ENCODE measurements at places on chromosomes 12 and 14. TPM values are rescaled to one million over a fixed set of nuclear protein-coding genes. Genes with fewer than 3 reads are reported as not detected.
A peak's percentile ranks its signal among the peaks of the same experiment; 100 is the strongest.

Gene PPP1R1A
- not detected for total RNA-seq

Gene NANOG
- total RNA-seq = not detected

DNA sequence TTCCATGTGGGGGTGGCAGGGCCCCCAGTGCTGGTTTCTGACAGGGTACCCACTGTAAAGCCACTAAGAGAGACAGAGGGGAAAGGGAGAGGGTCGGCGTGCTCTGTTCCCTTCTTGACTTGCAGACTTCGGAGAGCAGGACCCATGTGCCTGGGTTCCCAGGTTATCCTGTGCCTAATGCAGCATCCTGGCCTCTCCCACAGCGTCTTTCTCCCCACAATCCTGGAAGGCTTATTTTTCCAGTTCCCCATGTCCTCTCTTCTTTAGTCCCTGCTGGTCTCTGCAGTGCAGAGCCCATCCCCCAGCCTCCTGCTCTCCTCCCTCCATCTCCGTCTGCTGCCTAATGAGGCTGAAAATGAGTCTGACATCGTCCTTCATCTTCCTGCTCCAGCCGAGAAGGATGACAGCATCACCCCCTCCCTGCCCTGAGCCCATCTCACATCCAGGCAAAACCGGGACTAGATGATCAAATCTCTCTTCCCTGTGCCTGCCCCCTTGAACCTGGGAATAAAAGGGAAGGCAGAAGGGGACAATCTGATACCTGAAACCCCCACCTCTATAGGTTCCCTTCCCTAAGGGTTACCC lies 15.1 kb downstream of the CALCOCO1 start:
- no peaks in the 10 kb centered on the region for H3K4me1 ChIP-seq
- 0 out of 2 replicates have a peak, but pooled peaks cover 3% of the 10 kb centered on the region for H3K27me3 ChIP-seq
- DNase-seq = no peak
- no peak overlapping the region for H3K27ac ChIP-seq

DNA sequence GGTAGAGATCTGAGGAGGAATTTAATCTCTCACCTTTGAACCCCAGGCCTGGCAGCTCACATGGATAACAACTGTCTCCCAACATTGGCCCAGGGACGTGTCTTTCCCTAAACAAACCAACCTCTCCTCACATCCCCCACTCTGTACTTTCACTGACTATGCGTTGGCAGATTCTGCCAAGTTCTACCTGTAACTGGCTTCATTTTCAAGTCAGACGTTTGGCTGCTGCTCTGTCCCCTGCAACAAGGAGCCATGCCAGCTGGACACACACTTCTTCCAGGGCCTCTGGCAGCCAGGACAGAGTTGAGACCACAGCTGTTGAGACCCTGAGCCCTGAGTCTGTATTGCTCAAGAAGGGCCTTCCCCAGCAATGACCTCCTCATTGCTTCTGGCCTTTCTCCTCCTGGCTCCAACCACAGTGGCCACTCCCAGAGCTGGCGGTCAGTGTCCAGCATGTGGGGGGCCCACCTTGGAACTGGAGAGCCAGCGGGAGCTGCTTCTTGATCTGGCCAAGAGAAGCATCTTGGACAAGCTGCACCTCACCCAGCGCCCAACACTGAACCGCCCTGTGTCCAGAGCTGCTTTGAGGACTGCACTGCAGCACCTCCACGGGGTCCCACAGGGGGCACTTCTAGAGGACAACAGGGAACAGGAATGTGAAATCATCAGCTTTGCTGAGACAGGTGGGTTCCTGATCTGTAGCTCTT lies at the start of gene INHBC:
Gene INHBC, plus strand, starts transcription at position 268 of the 707 bp plus-strand sequence. Its CDS starts 103 bp downstream, at position 371.
- no peaks in the 10 kb centered on the region for H3K36me3 ChIP-seq
- no peaks in the 10 kb centered on the region for H3K27me3 ChIP-seq
- H3K4me3 ChIP-seq = no peak within 1 kb of the TSS
- H3K4me1 ChIP-seq = peaks cover 10% of the 10 kb centered on the region

- no peak overlapping the region for H3K27ac ChIP-seq
- peaks cover 97% of the 10 kb centered on the region for H3K27me3 ChIP-seq
- no peak for DNase-seq
- no peaks in the 10 kb centered on the region for H3K36me3 ChIP-seq
Observed at GRCh38 chr12:106583242-106584103, 669 bp downstream of the RFX4 start.

DNA sequence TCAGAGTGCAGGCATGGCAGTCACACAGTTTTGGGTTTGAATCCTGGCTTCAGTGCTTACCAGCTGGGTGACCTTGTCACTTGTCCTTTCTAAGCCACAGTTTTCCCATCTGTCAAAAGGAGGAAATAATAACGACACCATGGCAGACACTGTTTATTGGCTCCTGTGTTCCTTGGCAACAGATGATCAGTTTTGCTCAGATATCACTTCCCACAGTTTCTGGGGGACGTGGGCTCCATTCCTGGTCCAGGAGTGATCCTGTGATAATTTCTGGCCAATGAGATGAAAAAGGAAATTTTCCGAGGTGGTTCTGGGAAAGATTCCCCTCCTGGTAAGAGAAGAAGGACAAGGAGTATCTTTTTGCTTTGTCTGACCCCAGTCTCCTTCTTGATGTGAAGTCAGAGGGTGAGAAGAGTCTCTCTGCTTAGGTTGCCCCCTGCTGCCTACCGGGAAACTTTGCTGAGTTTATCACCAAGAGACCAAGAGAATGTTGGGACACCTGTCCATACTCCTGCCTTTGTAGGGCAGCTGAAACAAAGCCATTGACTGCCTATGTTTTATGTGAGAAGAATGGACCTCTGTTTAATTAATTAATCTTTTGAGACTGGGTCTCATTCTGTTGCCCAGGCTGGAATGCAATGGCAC lies 178.9 kb upstream of the NRXN3 start:
- H3K4me1 ChIP-seq = no peaks in the 10 kb centered on the region
- no peak for DNase-seq
- H3K27ac ChIP-seq = no peak overlapping the region

- H3K27me3 ChIP-seq = no peaks in the 10 kb centered on the region
- no peak overlapping the region for H3K4me3 ChIP-seq
- DNase-seq = peak; percentile 46
- no peaks in the 10 kb centered on the region for H3K4me1 ChIP-seq
- H3K27ac ChIP-seq = no peak overlapping the region
- no peaks in the 10 kb centered on the region for H3K36me3 ChIP-seq
Observed at GRCh38 chr12:118850244-118850825, 131.0 kb upstream of the SRRM4 start.

- peak overlapping the region; percentile 8 for H3K4me3 ChIP-seq
- peaks cover 55% of the 10 kb centered on the region for H3K4me1 ChIP-seq
Observed at GRCh38 chr14:99752486-99753121, 40.6 kb upstream of the EML1 start.

DNA sequence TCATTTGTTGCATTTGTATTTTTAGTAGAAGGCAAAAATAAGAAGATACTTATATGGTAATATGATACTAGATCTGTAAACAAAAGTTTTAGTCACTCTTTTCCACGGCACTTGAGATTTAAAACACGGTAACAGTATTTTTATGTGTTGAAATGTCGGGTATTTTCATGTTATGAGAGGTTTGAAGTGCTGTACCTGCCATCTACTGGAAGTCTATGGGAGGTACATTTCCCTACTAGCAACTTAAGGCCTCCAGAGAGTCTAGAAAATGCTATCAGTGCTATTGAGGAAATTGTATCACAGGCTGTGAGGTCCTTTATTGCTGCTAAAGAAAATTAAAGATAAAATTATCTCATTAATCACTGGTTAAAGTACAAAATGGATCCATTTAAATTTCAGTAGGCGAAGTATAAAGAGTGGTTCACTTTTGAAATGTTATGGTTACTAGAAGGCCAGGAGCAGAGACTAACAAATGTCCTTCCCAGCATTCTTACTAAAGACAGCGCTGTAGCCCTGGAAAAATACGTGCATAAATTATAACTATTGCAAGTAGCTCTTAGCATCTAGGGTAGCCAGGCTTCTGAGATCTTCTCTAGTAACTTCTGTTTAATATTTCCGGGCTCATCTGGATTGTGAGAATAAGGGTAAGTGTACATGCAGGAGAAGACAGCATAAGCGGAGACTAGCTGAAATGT lies 77.6 kb upstream of the PRKD1 start:
- H3K27ac ChIP-seq = no peak overlapping the region
- H3K4me3 ChIP-seq = no peak overlapping the region
- no peaks in the 10 kb centered on the region for H3K36me3 ChIP-seq
- 0 out of 2 replicates have a peak, but pooled peaks cover 4% of the 10 kb centered on the region for H3K4me1 ChIP-seq
- peaks cover 6% of the 10 kb centered on the region for H3K27me3 ChIP-seq

- no peak for DNase-seq
- H3K36me3 ChIP-seq = no peaks in the 10 kb centered on the region
- H3K27me3 ChIP-seq = no peaks in the 10 kb centered on the region
- H3K27ac ChIP-seq = no peak overlapping the region
Observed at GRCh38 chr14:20002319-20002718, 356 bp downstream of the OR4Q2 start.

- peak; percentile 99 for DNase-seq
- peak overlapping the region; percentile 93 for H3K27ac ChIP-seq
- H3K27me3 ChIP-seq = no peaks in the 10 kb centered on the region
- H3K4me3 ChIP-seq = peak overlapping the region; percentile 20
Observed at GRCh38 chr12:127125607-127126259, 1141.2 kb upstream of the TMEM132C start.

DNA sequence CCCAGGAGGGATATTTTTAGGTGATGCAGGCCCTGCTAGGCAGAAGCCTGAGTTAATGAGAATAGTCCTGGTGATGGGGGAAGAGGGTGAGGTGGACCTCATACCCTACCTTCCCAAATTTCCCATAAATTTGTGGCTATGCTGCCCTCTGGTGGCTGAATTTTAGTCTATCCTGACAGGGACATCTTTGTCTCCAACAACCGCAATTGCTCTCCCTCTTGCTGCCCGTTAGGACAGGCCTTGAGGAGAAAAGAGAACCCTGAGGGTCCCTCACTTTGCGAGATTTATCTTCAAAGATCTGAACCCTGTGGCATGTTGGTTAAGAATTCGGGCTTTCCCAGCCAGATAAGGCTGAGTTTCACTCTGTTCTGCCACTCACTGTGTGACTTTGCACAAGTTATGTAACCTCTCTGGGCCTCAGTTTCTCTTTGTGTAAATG lies 9.8 kb upstream of the ZNF385A start:
- H3K4me3 ChIP-seq = no peak overlapping the region
- H3K36me3 ChIP-seq = peaks cover 12% of the 10 kb centered on the region
- peak; percentile 88 for DNase-seq
- H3K4me1 ChIP-seq = no peaks in the 10 kb centered on the region

- no peak overlapping the region for H3K4me3 ChIP-seq
- peak overlapping the region; percentile 97 for H3K27ac ChIP-seq
- H3K4me1 ChIP-seq = peaks cover 38% of the 10 kb centered on the region
Observed at GRCh38 chr12:12715459-12716150, 1.6 kb upstream of the CDKN1B start.

DNA sequence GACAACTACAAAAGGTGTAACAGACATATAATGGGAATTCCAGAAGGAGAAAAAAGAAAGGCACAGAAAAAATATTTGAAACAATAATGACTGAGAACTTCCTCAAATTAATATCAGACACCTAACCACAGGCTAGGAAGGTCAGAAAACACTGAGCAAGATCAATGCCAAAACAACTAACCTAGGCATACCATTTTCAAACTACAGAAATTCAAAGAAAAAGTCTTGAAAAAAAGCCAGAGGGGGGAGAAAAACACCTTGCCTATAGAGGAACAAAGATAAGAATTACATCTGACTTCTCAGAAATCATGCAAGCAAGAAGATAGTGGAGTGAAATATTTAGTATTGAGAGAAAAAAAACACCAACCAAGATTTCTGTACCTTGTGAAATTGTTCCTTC lies 77.8 kb downstream of the RIN3 start:
- H3K27me3 ChIP-seq = no peaks in the 10 kb centered on the region
- no peaks in the 10 kb centered on the region for H3K36me3 ChIP-seq
- no peak for DNase-seq
- no peak overlapping the region for H3K27ac ChIP-seq
- no peak overlapping the region for H3K4me3 ChIP-seq
- H3K4me1 ChIP-seq = peaks cover 9% of the 10 kb centered on the region

All from PC-3 (cell line).